ENCODE measurements at places on chromosomes 1 and 21.

GRCh38 chr1:214604523-214604922 is 1.5 kb downstream of the CENPF start:
- no peak for DNase-seq

DNA sequence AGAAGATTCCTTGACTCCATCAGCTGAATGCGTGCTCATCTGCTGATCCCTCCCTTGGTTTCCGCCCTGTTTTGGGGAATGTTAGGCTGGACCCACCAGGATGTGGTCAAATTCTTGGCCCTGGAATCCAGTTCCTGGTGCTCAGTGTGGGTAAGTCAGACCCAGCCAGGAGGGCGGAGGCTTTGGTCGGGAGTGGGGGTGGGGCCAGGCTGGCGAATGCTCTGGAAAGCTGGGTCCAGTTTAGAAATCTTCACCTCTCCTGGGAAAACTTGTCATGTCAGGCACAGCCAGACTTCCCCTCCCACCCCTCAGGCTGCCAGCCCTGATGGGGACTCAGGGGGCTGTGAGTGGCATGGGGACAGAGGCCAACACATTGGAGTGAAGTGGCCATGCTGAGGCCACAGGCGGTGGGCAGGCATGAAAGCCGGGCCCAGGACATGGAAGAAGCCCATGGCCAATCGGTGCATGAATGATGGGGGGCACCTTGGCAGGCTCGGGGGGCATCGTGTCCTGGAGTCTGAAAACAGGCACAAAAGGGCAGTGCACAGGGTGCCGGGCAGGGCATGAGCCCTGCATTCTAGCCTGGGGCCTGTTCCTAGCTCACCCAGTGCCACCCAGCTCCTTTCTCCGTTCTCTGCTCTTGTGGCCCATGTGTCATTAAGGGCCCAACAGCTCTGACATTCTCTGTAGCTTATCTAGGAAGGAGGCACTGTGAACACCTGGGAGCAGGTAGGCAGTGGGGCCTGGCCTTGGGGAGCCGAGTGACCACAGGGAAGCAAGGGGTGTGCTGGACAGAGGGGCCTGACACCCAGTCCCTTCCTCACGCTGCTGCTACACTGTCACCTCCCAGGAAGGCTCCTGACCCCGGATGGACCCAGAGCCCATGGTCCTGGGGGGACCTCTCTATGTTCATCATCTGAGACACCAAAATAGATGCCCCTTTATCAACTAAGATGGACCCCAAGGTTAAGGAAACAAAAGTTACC is 14.6 kb upstream of the PADI1 start:
- no peak for DNase-seq

- no peak for DNase-seq
Measured at GRCh38 chr1:152884085-152884484, 6.0 kb downstream of the SMCP start.

- DNase-seq: no peak
Measured at GRCh38 chr1:156070548-156070947, 9.6 kb downstream of the RAB25 start.

DNA sequence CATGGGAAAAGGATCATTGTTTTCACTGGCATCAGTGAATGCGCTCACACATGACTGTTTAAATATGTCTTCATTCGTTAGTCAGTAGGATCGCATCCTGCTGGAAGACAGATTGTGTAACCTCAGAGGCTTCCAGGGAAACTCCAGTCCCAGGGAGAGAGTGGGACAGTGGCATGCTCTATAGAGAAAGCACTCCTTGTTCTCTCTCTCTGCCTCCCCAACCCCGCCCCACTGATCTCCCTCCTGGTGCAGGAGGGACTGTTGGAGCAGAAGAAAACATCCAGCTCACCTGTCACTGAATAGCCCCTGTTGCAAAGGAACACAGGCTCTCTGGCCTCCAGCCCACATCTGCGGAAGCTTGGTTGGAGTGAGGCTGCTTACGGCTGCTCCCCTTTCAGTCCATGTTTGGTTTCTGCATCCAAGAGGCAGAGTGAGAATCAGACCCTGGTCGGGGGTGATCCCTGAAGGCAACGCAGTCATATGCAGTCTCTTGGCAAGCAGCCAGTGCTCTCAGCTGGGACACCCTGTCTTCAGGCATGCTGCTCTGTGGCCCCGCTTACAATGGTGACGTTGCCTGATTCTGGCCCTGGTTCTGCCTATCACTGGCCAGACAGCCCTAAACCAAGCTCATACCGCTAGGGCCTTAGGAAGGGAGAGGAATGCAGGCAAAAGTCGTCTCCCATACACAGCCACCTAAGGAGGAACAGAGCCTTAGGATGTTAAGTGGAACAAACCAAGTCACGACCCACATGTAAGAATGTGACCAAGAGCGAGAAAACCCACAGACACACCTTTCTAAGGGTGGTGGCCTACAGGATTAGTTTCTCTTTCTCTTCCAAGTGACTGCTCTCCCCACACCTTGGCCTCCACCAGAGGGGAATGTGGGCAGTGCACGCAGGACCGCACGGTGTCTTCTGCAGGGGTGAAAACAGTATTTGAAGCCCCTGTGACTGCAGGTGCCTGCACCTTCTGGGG is 39.7 kb downstream of the BACE2 start:
- DNase-seq: no peak

DNA sequence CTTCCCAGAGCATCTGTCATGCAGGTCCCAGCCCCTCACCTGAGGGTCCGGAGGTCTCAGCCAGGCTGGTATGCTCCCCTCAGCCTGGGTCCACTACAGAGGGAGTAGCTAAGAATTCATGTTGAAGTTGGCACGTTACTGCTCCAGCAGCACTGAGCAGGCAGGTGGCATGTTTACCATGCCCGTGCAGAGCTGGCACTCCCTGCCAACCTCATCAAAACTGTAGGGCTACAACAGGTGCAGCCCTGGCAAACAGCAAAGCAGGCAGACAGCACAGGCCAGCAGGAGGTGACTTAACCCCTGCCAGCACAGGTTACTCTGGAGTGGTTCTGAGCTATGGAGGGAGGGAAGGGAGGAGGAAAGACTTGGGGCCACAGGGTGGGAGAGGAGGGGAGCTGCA is 46.4 kb downstream of the NUAK2 start:
- peak; percentile 38 for DNase-seq

DNA sequence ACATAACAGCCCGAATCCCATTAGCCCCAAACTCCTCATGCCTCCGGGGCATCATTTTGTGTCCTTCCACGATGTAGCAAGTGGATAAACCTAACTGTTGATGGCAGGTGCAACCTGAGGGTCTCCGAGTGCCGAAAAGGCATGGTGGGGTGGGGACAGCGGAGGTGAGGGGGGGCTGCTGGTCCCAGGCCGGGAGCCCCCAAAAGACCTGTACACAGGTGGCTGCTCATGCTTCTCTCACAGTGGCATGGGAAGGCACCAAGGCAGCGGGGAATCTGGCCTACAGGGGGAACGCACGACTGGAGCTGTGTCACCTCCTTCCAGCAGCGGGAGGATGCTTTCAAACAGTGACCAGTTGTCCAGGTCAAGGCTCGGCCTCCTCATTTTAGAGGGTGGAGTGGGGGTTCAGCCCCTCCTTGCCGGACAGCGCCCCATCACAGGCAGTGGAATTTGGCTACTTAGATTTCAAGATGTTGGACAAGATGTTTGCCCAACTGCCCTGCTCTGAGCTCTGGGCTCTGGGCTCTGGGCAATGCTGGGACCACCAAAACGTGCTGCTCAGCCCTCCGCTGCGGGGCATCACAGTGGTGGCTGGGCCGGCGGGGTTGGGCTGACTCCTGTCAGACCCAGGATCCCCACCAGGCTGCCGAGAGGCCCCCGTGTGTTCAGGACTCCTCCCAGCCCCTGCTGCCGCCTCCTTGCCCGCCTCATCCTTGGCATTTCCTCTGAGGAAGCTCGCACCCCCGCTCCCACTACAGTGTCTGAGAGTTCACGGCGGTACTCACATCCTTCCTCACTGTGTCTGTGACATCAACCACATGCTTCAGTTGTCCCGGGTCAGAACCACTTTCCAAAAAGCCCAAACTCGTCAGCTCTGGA is 7.6 kb downstream of the DNMT3L start:
- no peak for DNase-seq

GRCh38 chr1:203521074-203521794 is 27.3 kb downstream of the OPTC start:
- DNase-seq: no peak

DNA sequence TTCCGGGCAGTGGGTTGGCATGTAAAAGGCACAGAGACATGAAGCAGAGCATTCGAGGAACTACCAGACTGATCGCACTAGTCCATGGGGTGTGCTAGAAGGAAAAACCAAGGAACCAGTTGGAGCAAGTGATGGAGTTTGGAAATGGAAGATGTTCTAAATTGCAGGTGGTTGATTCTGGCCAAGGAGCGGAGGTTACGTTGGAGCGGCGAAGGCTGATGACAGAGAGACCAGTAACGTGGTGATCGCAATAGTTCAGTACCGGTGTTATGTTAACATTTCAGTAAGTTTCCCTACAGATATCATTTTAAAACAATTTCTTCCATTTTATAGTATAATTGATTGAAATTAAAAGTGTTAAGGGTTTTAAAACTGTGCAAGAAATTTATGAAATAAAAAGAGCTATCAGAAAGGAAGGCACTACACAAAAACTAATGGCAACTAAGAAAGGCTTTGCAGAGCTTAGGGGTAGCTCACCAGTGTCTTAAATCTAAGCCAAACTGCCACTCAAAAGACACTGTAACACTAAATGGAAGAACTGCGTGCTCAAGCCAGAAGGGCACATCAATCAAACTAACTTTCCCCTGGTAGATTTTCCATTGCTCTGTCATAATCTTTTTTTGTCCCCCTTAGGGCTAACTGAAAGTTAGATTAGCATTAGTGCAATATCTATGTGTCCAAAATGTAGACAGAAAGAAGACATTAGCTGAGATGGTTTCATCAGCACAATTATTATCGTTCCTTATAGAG is 11.3 kb upstream of the HEATR1 start:
- DNase-seq: no peak

DNA sequence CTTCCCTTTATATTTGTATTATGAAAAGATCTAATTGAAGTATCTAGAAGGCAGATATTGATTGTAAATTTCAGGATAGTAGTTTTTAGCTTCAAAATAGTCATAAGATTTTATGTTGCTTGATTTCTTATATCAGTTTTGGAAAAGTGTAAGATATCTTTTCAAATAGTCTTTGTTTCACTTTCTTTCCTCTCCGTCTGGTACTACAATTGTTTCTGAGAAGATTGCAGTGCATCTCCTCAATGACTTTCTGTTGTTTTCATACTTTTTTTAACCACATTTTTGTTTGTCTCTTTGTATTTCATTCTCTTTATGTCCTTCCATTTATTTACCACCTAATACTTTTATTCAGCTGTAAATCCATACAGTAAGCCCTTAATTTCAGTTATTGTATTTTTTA is 964.6 kb upstream of the B3GALT2 start:
- no peak for DNase-seq

GRCh38 chr1:10819198-10819901 is 22.9 kb upstream of the CASZ1 start:
- DNase-seq: no peak

- no peak for DNase-seq
Measured at GRCh38 chr1:184827600-184828368, 73.1 kb upstream of the EDEM3 start.

DNA sequence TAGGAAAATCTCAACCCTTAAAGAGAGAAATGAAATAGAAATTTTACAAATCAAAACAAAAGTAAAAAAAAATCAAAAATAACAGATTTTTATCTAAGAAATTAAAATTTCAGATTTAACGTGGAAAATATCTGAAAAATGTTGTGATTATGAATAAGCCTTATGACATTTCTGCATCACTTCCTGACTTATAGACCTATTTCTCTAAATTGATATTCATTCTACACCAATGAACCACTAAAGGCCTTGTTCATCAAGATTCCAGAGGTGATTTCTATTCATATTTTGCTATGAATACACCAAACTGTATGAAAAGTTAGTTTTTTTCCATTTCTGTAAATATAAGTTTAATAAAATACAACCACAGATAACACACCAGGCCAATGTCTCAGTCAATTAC is 261.5 kb downstream of the SMYD3 start:
- no peak for DNase-seq

DNA sequence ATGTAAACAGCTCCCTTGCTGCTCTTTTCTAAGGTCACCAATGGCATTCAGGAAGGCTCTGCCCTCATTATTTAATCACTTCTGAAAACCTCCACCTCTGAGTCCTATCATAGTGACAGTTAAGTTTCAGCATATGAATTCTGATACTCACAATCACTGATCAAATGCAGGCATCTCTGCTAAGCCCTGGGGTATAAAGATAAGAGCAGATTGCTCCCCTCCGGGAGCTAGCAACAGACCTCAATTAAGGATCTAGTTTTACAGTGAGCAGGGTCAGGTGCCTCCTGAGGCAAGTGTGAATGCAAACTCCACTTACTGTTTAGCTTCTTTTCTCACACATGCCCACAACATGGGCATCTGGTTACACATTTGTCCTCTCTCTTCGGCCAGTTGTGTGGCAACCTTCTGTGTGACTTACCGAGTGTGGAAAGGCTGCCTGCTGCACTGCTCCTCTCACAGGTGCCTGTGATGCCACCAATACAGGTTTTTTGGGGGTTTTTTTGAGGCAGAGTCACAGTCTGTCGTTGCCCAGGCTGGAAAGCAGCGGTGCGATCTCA is 15.0 kb downstream of the IL10RB start:
- DNase-seq: no peak

DNA sequence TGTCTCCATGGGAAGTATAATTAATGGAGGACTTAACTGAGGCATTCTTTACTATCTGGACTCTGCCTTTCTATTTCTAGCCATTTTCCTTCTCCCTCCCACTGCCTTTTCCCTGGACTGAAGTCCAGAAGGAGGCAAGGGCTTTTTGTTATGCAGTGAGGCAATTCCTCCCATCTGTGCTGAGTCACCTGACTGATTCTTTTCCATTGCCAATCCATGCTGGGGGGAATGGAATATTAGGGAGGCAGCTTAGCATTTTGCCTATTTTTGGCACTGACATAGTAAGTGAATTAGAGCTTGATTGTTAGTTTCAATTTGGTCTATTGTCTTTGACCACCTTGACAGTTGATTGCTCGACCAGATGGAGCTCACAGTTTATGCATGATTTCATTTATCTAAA is 1000.6 kb upstream of the PRMT6 start:
- no peak for DNase-seq

GRCh38 chr1:108505763-108506070 is 54.2 kb upstream of the EEIG2 start:
- no peak for DNase-seq

- no peak for DNase-seq
Measured at GRCh38 chr1:63325279-63325985, 3.1 kb downstream of the FOXD3 start.

GRCh38 chr1:108811611-108812010 is 45.3 kb downstream of the AKNAD1 start:
- DNase-seq: no peak

GRCh38 chr1:65471213-65471833 is 50.9 kb downstream of the LEPR start:
- no peak for DNase-seq

- DNase-seq: no peak
Measured at GRCh38 chr1:173545688-173546087, 57.2 kb downstream of the SLC9C2 start.

GRCh38 chr1:5012249-5012648 is 357.8 kb downstream of the AJAP1 start:
- no peak for DNase-seq

GRCh38 chr1:206496131-206496793 is 11.1 kb upstream of the RASSF5 start:
- DNase-seq: no peak
